ENCODE measurements at places on chromosomes 12 and 14.

DNA sequence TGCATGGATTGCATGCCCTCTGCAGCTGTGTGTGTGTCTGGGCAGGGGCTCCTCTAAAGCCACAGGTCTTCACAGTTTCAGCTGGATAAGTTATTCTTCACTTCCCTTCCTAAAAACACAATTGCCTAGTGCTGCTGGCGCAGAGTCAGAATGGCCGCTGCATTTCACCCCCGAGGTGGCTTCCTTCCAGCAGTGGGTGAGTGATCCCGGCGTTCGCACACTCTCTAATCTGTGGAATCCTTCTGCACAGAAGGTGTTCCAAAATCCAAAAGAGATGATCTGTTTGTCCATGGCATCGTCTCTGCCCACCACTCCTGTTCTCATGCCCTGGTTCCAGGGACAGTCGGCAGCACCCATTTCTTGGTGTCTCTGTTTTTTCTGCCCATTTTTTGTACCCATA is 340.7 kb downstream of the DPF3 start:
- no peak for DNase-seq

GRCh38 chr14:93709249-93709648 is 79.0 kb downstream of the PRIMA1 start:
- DNase-seq = peak; percentile 10

DNA sequence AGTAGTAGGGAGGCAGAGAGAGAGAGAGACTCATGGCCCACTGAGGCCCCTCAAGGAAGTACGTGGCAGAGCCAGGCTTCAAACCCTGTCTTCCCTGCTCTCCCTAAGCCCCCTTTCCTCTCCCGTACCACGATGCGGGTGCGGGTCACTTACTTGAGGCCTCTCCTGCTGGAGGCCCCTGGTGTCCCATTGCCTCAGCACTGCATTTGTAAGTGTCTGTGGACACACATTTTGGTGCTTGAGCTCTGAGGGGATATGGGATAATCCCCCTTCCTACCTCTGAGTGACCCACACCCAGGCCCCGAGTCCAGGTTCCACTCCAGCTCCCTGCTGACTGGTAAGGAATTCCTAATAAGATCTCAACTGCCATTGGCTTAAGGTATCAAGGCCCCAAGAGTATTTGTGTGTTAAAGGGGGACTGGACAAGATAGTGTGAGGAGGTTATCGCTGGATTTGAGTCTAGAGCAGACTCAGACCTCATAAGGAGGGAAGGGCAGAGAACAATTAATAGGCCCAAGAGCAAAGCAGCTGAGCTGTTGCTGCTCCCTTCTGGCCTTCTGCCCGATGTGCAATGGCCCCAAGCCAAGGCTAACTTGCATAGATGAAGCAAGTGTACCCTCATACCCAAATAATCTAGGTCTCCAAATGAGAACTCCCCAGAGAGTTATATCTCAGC is 71.9 kb downstream of the CRACR2A start:
- DNase-seq = peak; percentile 23

DNA sequence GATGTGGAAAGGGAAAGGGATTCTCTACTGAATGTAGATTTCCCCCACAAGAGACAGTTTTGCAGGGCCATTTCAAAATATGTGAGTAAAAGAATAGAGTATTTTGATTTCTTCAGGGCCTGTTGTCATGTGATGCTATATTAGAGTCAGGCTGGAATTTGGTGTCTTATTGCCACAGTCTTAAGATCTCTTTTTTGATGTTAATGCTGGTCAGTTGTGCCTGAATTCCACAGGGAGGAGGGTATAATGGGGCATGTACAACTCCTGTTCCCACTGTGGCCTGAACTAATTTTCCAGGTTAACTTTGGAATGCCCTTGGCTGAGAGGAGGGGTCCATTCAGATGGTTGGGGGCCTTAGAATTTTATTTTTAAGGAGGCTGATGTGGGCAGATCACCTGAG is 111.0 kb upstream of the MAX start:
- no peak for DNase-seq

DNA sequence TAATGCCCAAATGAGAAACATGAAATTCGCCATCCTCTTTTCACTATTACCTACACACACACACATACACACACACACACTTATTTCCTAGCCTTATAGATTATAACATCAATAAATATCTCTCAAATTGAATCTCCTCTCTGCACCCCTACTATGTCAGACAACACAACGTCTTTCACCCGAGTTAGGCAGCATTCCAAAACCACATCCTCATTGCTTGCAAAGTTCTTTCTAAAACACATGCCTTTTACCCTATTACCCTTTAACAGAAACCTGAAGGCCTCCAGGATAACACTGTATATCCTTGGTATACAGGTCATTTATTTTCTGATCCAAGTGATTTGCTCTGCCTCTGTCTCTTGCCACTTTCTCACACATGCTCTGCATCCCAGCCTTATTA is 56.3 kb downstream of the KCNH5 start:
- DNase-seq = peak; percentile 8

- DNase-seq = no peak
Measured at GRCh38 chr14:75139185-75139584, 12.3 kb upstream of the NEK9 start.

DNA sequence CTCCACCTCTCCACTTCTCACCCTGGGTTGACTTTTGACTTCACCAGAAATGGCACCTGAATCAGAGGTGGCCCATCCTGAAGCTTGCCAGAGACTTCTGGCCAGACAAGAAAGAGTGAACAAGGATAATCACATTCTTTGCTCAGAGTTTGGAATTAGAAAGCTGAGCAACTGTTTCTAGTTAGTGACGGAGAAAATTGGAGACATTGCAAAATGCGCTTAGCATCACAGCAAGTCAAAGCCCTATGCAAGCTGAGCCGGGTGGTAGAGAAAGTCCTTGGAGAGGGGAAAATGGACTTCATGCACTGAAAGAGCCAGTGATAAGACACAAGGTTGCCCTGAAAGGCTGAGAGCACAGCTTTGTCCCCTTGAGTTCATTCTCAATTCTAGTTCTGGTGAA is 161.8 kb downstream of the PAH start:
- DNase-seq = no peak

GRCh38 chr14:66680216-66680615 is 172.3 kb downstream of the GPHN start:
- DNase-seq = no peak

GRCh38 chr12:5451251-5451650 is 19.3 kb downstream of the NTF3 start:
- DNase-seq = no peak

DNA sequence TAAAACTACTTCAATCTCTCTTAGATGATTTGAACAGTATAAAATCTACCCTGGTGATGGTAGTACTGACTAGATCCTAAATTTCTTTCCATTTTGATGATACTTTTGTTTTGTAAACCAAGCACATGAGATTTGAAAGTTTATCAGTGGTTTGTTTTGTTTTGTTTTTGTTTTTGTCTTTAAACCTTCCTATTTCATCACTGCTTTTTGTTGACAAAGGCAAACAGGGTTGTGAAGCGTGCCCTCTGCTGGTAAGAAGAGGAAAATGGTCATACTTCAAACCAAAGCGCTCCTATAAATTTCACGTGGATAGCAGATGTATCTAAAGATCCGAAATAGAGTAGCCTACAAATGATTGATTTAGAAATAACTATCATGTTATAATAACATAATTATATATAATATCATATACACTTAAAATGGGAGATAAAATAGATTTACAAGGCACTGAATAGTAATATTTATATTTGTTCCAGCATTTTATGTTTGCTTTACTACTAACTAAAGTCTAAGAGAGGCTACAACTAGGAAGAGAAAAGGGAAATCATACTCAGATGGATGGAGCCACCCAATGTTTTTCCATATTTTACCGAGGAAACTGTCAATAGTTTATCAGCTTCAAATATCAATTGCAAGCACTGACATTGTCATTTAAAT is 254.0 kb upstream of the USP15 start:
- peak; percentile 48 for DNase-seq

DNA sequence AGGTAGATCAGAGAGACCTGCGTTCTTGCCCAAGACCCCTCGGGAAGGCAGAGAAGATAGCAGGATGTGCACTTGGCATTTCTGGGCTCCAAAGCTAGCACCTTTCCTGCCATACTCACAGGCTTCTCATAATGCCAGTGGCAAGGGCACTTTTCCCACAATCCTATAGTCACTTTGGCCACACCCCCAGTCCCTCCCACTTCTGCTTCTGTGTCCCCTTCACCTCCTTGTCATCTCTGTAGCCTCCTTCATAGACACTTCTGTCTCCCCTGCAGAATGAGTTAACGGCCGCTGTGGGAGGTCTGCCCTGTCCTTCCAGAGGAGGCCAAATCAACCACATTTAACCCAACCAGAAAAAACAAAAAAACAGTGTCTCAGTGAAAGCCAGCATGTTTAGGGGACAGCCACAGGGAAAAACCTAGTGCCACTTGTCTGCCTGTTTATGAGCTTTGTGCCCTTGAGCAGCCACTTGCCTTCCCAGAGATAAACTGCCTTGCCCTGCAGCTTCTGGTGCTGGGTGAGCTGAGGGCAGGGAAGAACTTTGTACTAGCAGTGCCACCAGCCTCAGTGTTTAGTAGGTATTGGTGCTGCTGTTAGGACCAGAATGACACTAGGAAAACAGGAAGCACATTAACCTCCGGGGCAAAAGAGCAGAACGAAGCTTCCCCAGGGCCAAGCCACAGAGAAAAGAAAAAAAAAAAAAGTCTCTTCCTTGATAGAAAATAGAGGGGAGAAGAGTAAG is 193.0 kb upstream of the PWP1 start:
- no peak for DNase-seq

DNA sequence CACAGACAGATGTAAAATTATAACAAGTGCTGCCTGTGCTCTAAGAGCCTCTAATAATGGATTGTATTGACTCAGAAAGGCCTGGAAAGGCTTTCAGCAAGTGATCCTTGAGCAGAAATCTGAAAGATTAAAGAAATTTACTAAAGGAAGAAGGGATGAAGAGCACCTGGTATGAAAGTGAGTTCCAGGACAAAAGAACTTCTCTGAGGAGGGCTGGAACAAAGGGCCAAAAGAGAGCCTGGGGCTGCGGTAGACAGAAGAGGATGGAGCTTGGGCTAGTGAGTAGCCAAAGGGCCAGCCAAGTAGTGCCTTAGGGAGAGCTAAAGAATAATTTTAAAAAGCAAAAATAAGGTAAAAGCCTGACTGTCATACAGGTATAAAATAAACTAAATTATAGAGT is 44.0 kb downstream of the BCAT1 start:
- DNase-seq = no peak

DNA sequence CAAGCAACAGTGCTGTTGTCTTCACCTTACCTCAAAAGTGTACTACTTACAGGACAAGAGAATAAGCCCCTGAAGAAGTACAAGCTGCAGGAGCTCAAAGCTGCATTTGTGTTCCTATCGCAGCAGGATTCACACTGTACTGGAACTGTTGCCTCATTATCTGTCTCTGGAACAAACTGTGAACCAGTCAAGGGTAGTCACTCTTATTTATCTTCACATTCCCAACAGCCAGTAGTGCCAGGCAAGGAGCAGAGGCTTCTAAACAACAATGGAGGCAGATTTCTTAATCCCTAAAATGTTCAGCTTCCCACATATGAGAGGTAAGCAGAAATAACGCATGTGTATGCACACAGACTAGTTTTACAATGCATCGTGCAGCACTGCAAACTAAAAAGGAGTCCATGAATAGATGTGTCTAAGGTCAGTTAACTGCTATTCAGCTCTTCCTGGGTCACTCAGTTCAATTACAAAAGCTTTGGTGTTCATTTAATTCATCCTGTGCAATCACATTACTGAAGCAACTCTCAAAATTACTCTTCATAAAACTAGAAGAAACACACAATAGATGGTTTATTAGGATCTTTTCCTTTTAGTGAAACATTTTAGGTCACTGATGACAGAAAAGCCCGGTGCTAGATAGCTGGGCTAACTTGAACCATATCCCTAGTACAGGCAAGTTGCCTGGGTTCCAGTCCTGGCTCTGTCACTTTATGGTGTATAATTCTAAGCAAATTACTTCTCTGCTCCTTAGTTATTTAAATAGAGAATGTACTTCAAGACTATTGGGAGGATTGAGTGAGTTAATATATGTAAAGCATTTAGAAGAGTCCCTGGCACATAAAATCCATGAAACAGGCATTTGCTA is 2.7 kb downstream of the APPL2 start:
- DNase-seq = no peak

GRCh38 chr12:19222558-19222957 is 93.0 kb downstream of the PLEKHA5 start:
- DNase-seq = no peak

GRCh38 chr14:96581026-96581425 is 78.8 kb downstream of the PAPOLA start:
- DNase-seq = no peak

- peak; percentile 73 for DNase-seq
Measured at GRCh38 chr14:49497725-49498348, 88.3 kb downstream of the RPS29 start.

DNA sequence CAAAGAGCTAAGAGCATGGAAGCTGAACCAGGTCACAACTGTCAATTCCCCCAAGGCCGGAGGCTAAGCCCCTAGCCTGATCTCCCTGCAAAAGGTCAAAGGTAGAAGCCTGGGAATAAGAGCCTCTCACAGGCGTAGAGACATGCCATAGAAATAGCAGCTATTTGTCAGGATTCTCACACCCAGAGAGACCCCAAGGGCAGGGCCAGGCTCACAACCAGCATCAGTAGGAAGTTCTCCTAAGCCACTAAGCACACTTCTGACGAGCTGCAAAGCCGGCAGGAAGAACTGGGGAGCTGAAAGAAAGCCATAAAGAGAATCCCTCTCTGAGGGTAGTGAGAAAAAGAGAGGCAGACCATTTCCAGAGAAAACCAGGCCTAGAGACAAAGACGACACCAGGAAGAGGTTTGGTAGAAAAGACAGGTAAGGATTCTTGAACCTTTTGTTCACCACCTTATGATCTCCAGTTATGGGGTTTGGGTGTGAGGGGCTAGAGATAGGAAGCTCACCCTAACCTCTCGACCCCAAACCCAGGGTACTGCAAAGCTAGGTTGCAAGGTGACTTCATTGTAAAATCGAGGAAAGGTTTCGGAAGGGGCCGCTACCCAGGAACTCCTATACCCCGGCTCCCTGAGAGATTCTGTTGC is 1.0 kb downstream of the SMARCC2 start:
- no peak for DNase-seq

- DNase-seq = no peak
Measured at GRCh38 chr12:53069621-53070410, 9.4 kb downstream of the SPRYD3 start.

DNA sequence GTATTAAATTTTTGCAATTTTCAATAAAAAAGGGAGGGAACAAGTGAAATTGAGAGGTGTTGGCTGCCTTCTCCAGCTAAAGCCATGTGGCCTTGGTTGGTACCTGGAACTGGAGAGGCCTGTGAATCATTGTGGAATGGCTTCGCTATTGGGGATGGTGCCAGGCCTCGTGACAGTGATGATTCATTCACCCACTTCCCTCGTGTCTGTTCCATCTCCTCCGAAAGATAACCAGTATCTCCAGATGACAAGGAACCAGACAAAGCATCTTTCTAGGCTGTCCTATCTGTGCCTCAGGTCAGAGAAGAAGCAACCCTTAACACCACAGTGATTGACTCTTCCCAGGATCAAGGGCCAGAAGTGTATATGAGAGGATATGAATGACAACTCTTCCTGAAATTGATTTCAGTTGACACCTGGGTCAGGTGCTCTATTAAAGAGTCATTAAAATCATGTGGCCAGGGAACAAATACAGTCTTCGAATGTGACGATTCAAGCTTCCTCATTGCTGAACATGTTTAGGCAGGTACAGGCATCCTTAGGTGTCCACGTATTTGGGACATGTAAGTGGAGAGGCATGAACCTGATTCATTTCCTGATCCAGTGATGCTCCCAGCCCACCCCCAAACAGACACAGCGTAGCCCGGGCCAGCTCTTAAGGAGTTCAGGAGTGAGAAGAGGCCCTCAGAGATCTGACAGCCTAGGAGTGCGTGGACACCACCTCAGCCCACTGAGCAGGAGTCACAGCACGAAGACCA is at the start of gene RNASE7:
Gene RNASE7, plus strand, starts transcription at position 687 of the 758 bp plus-strand sequence. CDS start 631 bp downstream, outside the sequence.
- peak; percentile 99 for DNase-seq

- DNase-seq = no peak
Measured at GRCh38 chr12:5434647-5435560, 3.0 kb downstream of the NTF3 start.
